RPMI8226 (cell line): ENCODE measurements at places on chromosomes 1 and 21.

GRCh38 chr1:218367118-218367517 lies 22.0 kb downstream of the TGFB2 start:
- no peak for DNase-seq

GRCh38 chr1:77039739-77040138 lies 172.5 kb downstream of the ST6GALNAC5 start:
- no peak for DNase-seq

DNA sequence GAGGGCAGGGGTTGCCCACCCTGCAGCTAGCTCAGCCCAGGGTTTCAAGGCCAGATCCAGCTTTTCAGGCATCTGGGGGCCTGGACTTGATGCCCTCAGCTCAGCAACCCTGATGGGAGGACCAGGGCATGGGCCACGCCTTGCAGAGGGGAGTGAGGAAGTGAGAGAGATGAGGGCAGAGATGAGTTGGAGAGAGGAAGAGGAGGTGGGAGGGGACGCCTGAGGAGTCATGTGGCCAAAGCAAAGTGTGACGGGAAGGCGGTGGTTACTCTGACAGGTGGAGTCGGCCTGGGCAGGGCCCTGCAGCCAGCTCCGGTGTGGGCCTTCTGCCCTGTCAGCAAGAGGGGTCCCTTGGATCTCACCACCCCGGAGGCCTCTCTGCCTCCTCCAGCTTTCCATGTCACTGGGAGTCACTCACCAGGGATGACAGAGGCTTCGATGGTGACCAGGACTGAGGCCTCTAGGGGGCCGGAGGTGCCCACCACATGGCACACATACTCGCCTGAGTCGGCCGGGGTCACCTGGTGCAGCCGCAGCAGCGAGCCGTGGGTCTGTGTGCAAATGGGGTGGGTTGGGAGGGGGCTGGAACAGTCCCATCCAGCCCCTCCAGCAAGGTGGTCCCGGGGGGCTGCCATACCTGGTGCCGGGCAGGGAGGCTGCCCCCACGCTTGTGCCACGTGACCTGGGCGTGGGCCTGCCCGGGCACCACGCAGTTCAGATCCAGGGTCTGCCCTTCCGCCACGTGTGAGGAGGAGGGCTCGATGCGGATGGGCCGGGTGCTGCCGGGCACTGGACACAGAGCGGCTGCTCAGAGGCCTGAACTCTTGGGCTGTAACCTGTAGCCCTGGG lies 40.4 kb downstream of the LDLRAD2 start:
- peak; percentile 88 for DNase-seq

DNA sequence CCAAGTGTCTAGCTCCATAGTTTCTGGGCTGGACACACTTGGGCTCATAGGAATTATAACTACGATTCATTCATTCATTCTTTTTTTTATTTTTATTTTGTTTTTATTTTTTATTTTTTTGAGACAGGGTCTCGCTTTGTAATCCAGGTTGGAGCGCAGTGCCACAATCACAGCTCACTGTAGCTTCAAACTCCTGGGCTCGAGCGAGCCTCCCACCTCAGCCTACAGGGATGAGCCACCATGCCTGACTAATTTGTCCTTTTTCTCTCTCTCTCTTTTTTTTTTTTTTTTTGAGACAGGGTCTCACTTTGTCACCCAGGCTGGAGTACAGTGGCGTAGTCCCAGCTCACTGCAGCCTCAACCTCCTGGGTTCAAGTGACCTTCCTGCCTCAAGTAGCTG lies 42.3 kb downstream of the KCNAB2 start:
- no peak for DNase-seq

GRCh38 chr1:240503558-240503957 lies 108.4 kb downstream of the GREM2 start:
- DNase-seq = no peak

DNA sequence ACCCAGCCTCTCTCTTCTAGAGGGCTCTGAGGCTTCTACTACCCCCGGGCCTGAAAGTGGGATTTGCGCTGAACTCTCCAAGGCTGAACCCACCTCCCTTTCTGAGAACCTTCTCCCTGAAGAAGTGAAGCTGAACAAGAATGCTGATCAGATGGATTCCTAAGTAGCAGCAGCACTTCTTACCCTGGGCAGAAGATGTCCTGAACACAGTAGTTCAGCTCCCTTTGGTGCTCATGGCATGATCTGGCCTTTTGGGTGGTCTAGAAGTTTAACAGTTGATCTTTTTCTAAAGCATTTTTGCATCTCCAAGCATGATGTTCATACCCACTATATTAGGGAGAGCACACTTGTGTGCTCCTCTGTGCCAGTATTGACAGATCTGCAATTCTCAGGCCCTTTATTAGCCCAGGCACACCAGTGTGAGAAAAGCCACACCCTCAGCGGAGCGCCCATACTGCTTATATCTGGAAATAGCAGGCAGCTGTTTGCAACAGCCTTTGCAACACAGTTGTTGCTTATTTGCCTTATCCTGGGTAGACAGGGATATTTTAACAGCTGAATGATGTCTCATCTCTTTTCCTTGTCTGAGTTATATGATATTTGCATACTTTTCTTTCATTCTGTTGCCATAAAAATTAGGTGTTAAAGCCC lies 34.2 kb downstream of the CNN3 start:
- DNase-seq = peak; percentile 55

DNA sequence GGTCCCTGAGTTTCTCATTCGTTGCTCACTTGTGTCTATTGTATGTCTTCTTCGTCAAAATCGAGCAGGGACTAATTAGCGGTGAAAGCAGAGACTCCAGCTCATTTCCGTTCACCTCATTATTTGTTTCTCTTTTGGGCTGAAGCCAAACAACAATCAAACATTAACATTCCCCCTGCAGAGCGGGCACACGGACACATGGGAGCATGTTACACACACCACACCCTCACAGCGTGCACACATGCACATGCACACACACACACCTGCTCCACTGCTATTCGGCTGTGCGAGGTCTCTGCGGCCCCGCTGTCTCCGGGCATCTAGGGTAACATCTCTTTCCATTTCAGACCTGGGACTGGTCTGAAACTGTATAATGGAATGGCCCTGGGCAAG lies 58.5 kb upstream of the LRRC8D start:
- DNase-seq = no peak

GRCh38 chr1:20228314-20228825 lies 42.1 kb upstream of the PLA2G2C start:
- DNase-seq = no peak

DNA sequence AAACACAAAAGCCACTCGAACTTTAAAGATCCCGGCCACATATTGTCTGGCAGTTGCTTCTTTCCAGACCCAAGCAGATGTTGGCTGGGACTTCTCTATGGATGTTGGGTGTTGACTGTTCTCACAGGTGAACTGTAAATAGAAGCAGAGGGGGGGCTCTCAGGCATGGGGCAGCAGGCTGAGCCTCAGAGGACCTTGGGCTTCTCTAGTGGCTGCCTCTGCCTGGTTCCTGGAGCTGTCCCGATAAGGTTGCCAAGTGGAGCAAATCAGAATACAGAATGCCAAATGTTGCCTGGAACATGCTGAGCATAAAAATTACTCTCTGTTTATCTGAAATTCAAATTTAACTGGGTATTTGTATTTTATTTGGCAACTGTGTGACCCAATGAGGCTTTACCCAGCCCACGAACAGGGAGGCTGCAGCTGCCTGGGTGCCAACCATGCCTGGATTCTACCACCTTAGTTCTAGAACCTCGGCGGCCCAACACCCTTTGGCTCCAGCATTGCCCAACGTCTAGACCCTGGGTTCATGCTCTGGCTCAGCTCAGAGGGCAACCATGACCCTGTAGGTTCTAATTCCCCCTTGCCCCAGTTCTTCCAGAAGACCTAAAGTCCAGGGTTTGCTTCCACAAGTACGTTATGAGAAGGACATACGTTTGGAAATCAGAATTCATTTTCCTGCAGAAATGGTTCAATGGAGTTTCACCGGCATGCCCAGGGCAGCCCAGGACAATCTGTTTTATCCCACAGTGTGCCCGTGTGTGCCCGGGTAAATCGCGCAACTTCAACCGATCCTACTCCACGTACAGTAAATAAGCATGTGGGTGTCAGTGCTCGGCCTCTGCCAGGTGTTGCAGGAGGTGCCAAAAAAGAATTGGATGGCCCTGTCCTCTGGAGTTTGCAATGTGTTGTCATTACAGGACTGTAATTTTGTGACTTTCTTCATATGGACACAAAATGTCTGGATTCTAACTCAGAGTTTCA lies 5.4 kb upstream of the SLC45A1 start:
- no peak for DNase-seq

DNA sequence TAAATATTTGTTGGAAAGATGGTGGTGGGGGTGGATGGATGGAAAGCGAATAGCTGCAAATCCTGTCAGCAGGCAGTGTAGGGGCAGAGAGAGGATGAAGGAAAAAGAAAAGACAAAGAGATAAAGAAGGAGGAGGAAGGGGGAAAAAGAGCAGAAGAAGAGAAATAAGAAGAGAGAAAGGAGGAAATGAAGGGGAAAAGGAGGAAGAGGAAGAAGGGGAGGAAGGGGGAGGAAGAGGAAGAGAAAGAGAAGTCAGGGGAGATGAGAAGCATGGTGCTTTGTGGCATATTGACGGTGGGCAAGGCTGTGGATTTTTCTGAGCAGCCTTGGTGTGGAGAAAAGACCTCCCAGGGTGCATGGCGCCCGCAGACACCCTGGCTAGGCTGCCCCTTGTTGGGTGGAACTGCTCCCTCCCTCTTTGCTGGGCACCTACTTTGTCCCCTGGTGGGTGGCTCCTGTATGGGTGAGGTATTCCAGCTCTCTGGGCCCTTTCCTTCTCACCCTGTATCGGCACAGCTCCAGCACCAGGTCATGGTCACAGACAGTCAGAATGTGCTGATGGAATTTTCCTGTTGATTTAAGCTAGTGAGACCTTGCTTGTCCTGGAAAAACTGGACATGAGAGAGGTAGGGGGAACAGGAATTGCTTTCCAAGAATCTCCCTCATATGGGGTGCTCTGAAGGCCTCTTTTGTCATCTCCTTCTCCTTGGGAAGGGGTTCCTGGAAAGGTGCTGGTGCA lies 45.7 kb upstream of the TLR5 start:
- no peak for DNase-seq
